Spinal cord (tissue), 10 donors: ENCODE measurements at places on chromosomes 16 and 17. TPM values are rescaled to one million over a fixed set of nuclear protein-coding genes. Genes with fewer than 3 reads are reported as not detected.

DNA sequence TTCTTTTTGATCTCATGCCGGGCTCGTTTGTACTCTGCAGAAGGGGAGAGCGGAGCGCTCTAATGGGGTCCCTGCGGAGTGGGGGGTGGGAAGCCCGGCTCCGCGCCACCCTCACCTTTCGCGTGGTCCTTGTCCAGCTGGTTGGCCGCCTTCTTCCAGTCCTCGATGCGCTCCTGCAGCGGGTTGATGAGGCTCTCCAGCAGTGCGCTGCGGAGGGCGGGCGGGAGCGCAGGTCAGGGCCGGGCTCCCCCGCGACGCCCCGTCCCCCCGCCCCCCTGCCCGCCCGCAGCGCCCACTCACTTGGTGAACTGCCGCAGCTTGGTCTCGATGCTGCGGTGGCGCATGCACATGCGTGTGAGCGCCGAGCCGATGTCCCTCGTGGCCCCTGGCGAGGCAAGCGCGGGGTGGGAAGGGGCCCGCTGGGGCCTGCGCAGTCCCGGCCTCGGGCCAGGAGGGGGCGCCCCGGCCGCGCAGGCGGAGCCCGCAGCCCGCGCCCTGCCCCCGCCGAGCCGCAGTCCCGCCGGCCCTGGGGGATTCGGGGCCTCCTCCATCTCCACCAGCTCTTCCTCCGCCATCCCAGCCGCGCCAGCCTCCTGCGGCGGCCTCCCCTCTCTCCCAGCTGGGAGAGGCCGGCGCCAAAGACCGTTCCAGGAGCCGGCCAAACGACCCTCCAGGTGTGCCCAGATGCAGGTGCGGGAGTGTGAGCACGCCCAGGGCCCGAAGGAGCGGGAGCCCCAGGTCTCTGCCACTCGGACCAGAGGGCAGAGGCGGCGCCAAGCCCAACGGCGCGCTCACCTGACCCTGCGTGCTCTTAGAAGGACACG is 6.0 kb downstream of the MTSS2 start:
- peak overlapping the region; percentile 97 for H3K27ac ChIP-seq
- H3K36me3 ChIP-seq: peaks cover 99% of the 10 kb centered on the region
- DNase-seq: peak; percentile 34
- H3K4me3 ChIP-seq: no peak overlapping the region
- H3K27me3 ChIP-seq: no peaks in the 10 kb centered on the region

- no peak for DNase-seq
- no peak overlapping the region for H3K27ac ChIP-seq
- H3K27me3 ChIP-seq: no peaks in the 10 kb centered on the region
- H3K36me3 ChIP-seq: no peaks in the 10 kb centered on the region
- no peak overlapping the region for H3K4me3 ChIP-seq
- no peaks in the 10 kb centered on the region for H3K4me1 ChIP-seq
Observed at GRCh38 chr17:60301649-60302048, 90.3 kb downstream of the USP32 start.

DNA sequence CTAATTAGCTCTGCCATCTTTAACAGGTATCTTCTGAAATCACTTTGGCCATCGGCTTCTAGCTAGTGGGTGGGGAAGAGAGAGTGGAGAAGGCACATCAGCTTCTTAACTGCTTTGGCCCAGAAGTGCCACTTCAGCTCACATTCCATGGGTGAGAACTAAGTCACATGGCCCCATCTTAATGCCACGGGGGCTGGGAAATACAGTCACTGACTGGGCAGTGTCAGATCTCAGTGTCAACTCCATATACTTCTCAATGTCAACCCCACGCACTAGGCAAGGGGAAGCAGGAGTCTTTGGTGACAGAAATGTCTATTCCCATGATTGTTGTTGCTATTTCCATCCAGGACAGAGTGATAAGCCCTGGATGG is 29.4 kb downstream of the CCR7 start:
- no peaks in the 10 kb centered on the region for H3K36me3 ChIP-seq
- H3K4me3 ChIP-seq: no peak overlapping the region
- no peak overlapping the region for H3K27ac ChIP-seq
- H3K4me1 ChIP-seq: peaks cover 43% of the 10 kb centered on the region

DNA sequence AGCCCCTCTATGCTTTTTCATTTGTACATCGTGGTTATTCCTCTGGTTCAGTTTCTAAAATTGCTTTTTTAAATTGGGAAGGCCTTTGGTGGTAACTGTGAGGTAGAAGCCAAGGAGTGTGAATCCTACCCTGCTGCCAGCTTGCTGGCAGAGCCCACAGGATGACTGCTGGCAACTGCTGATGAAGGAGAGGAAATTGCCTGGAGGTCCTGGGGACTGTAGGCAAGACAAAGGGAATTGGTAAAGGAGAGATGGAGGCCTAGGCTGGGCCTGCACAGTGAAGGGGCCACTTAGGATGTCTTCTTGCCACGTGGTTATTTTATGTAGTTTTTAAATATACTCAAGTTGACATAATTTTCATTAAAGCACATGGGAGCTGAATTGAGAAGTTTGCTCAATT is 15.8 kb downstream of the C17orf58 start:
- H3K27ac ChIP-seq: no peak overlapping the region
- H3K4me1 ChIP-seq: no peaks in the 10 kb centered on the region
- peaks cover 30% of the 10 kb centered on the region for H3K36me3 ChIP-seq
- no peak for DNase-seq

- no peaks in the 10 kb centered on the region for H3K36me3 ChIP-seq
- no peak overlapping the region for H3K27ac ChIP-seq
- H3K4me3 ChIP-seq: no peak overlapping the region
- no peak for DNase-seq
- no peaks in the 10 kb centered on the region for H3K4me1 ChIP-seq
- no peaks in the 10 kb centered on the region for H3K27me3 ChIP-seq
Observed at GRCh38 chr17:76797241-76797840, 59.4 kb downstream of the MFSD11 start.

DNA sequence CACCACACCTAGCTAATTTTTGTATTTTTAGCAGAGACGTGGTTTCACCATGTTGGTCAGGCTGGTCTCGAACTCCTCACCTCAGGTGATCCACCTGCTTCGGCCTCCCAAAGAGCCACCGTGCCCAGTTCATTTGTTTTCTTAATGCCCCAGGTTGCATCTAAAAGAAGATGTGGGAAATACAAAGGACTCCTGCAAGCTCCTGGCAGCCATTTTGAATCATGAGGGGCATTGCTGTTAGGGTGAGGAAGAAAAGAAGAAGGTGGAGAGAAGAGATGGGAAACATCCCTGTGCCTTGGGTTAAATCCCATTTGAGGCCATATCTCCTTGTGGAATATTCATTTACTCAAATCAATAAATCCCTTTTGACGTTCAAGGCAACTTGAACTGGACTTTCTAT is 365.3 kb upstream of the ERCC4 start:
- no peaks in the 10 kb centered on the region for H3K27me3 ChIP-seq
- H3K4me1 ChIP-seq: no peaks in the 10 kb centered on the region
- DNase-seq: no peak
- no peak overlapping the region for H3K4me3 ChIP-seq

- H3K4me1 ChIP-seq: peaks cover 64% of the 10 kb centered on the region
- H3K4me3 ChIP-seq: peak overlapping the region; percentile 63
- H3K27ac ChIP-seq: peak overlapping the region; percentile 79
- no peak for DNase-seq
Observed at GRCh38 chr16:4316108-4316863, 419 bp downstream of the GLIS2 start.

DNA sequence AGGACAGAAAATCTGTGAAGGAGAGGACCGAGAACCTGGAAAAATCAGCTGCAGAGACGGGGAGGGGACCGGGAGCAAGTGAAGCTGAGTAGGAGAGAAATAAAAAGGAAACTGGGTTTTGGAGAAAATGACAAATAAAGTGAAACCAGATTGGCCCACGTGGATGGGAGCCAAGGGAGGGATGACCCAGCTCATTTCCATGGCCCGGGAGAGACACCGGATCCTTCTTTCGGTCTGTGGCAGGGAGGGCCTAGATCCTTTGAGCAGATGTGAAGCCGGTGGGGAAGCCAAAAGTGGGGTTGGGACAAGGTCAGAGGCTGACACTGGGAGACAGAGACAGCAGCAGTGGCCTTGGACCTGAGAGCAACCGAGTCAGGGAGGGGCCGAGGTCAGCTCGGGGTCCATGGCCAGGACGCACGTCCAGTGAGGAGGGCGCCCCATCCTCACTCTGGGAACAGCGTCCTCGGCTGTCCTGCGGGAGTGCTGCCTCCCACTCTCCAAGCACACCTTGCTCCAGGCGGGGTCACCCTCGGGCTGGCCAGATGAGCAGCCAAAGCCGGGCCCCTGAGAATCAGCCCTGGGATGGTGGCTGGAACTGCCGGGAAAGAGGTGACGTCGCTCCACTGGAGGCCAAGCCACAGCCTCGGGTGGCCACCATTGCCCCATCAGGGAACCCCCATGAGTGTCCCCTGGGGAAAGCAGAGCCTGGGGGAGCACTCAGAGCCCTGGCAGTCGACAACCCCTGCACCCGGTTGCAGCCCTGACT is 50.8 kb upstream of the CDR2 start:
- H3K4me3 ChIP-seq: no peak overlapping the region
- peaks cover 7% of the 10 kb centered on the region for H3K4me1 ChIP-seq
- H3K36me3 ChIP-seq: peaks cover 50% of the 10 kb centered on the region
- DNase-seq: no peak
- no peaks in the 10 kb centered on the region for H3K27me3 ChIP-seq

The KRT32 gene
- total RNA-seq: not detected

The TBC1D3L gene
- 15.9 TPM for total RNA-seq

DNA sequence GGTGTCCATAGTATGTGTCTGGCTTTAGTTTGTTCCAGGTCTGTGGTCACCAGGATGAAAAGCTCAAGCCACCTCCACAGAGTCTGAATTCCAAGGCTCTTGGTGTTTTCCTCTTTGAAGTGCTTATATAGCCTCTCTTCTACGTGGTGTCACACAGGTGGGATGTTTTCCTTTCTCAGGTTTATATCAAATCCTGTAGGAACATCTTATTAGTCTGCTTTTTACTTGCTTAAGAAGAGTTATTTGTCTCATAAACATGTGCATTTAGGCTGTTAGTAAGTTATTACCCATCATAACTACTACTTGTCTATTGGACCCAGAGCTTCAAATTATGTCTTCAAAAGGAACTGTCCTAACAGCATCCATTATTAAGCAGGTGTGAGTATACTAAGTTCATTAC is at the start of gene KRT39:
TSS of gene KRT39 (minus strand) at position 101 of the 400 bp plus-strand sequence. CDS start at position 9, 92 bp downstream.
- no peaks in the 10 kb centered on the region for H3K36me3 ChIP-seq
- no peak for DNase-seq
- H3K27ac ChIP-seq: no peak within 1 kb of the TSS

The AOC2 gene
- total RNA-seq: 1.2 TPM

GRCh38 chr17:20613248-20613647 is 33.7 kb downstream of the CDRT15L2 start:
- no peak for DNase-seq
- H3K36me3 ChIP-seq: no peaks in the 10 kb centered on the region
- H3K27ac ChIP-seq: no peak overlapping the region
- H3K4me3 ChIP-seq: no peak overlapping the region
- H3K4me1 ChIP-seq: no peaks in the 10 kb centered on the region

- no peak overlapping the region for H3K4me3 ChIP-seq
- H3K27ac ChIP-seq: no peak overlapping the region
- H3K36me3 ChIP-seq: peaks cover 80% of the 10 kb centered on the region
- H3K4me1 ChIP-seq: no peaks in the 10 kb centered on the region
- no peak for DNase-seq
- no peaks in the 10 kb centered on the region for H3K27me3 ChIP-seq
Observed at GRCh38 chr17:28394337-28395116, 11.5 kb downstream of the SLC46A1 start.

The DLX4 gene
- total RNA-seq: not detected

- H3K36me3 ChIP-seq: no peaks in the 10 kb centered on the region
- no peaks in the 10 kb centered on the region for H3K27me3 ChIP-seq
Observed at GRCh38 chr17:27526604-27527002, 70.4 kb downstream of the KSR1 start.

DNA sequence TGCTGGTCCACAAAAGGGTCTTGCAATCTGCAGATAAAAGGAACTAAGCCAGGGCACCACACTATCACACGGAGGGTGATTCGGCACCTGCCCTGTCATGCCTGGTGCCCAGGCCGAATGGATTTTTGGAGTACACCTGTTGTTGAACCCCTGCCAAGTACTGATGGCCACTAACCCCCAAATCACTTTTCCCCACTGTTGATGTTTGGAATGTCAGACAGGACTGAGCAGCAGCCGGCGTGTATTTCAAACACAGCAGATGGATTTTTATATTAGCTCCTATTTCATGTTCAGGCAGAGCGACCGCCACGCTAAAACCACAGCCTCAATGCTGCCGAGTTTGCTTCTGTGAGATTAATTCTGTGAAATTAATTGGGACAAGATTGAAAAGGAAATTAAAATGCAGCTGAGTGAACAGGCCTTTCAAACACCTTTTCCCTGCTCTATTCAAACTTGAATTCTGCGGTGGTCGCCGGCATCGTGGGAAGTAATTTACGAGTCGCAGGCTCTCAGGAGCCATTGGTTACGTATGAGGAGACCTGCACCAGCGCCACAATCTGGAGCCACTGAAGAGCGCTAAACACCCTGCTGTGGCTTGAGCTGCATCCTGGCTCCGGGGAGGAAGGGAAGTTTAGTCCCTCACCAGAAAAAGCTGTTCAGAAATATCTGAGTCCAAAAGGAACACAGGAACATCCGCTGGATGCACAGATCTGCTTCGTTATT is 48.5 kb downstream of the SNX11 start:
- no peak for DNase-seq
- H3K4me3 ChIP-seq: no peak overlapping the region
- H3K27ac ChIP-seq: no peak overlapping the region
